ENCODE measurements at places on chromosomes 3 and 15.
A peak's percentile ranks its signal among the peaks of the same experiment; 100 is the strongest.

DNA sequence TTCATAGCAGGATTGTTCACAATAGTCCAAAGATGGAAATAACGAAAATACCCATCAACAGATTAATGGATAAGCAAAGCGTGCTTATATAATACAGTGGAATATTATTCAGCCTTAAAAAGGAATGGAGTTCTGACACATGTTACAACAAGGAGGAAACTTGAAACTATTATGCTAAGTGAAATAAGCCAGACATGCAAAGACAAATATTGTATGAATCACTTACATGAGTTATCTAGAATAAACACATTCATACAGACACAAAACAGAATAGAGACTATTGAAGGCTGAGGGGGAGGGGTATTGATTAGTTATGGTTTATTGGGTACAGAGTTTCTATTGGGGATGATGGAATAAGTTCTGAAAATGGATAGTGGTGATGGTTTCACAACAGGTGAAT is 438.6 kb downstream of the CADM2 start:
- DNase-seq, result no peak

- DNase-seq, result peak; percentile 34
These were observed 3.0 kb upstream of the TKT start for GRCh38 chr3:53258600-53259426.

DNA sequence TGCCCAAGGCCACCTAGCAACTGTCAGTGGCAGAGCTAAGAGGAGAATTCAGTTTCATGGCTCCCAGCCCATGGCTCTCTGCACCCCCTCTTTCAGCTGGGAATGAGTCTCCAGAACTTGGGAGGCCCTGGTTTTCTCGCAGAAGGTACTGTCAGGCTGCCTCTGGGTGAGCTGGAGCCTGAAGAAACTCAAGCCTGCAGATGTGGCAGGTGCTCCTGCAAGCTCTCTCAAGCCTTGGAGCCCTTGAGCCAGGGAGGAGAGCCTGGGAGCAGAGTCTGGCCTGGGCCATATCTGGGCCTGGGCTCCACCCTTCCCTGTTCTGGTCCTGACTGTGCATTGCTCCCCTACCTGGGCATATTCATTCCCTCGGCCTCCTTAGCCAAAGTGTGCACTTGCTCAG is 74.4 kb upstream of the TLE3 start:
- DNase-seq, result no peak

GRCh38 chr15:69972436-69972835 is 125.3 kb downstream of the TLE3 start:
- DNase-seq, result no peak

DNA sequence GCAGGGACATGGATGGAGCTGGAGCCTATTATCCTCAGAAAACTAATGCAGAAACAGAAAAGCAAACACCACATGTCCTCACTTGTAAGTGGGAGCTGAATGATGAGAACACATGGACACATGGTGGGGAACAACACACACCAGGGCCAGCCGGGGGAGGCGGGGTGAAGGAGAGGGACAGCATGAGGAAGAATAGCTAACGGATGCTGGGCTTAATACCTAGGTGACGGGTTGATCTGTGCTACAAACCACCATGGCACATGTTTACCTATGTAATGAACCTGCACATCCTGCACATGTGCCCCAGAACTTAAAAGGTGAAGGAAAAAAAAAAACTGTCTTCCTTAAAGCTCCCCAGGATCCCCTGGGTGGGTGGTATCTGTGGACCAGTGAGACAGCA is 87.1 kb downstream of the ADAMTS17 start:
- no peak for DNase-seq

DNA sequence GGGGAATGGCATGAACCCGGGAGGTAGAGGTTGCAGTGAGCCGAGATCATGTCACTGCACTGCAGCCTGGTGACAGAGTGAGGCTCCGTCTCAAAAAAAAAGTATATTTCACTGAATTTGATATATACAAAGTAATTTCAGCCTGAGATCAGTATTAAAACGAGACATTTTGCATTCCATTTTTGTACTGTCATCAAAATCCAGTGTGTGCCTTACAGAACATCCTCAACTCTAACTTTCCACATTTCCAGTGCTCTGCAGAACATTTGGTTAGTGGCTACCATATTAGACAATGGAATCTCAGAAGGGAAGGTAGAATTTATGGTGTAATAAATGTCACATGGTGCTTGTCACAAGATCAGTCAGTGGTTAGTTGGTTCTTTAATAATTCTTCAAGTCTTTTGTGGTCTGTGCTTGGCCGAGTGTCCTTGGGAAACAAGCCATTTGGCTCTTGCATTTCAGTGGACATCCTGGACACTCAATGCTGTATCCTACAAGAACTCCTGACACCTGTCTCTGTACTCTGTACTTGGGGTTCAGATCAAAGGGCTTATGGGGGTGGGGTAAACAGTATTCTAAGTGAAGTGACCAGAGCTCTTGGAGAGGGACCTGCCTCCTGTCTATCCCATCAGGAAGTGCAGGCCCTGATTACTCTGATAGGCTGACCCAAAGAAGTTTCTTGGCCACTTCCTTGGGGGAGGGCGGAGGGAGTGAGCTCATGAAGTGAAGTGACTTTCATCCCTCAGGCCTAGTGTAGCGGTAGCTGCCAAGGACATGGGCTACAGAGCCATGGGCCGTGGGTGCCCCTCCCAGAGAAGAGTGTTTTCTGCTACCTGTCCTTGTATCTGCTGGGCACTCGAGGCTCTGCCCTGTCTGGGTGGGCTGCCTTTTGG is 3.7 kb downstream of the ACVR2B start:
- no peak for DNase-seq
